DND-41 (cell line): ENCODE measurements at places on chromosomes 3 and 15.

- peaks cover 31% of the 10 kb centered on the region for H3K4me1 ChIP-seq
- H3K27ac ChIP-seq, result peak overlapping the region; percentile 73
- H3K4me3 ChIP-seq, result no peak overlapping the region
Measured at GRCh38 chr3:160837394-160837980, 81.5 kb downstream of the PPM1L start.

- H3K27me3 ChIP-seq, result no peaks in the 10 kb centered on the region
- no peak overlapping the region for H3K4me3 ChIP-seq
- H3K27ac ChIP-seq, result no peak overlapping the region
Measured at GRCh38 chr15:92452143-92452542, 58.5 kb downstream of the ST8SIA2 start.

- no peak overlapping the region for H3K4me3 ChIP-seq
- no peaks in the 10 kb centered on the region for H3K27me3 ChIP-seq
- DNase-seq, result no peak
Measured at GRCh38 chr3:148400754-148401153, 296.9 kb upstream of the AGTR1 start.

GRCh38 chr15:63992300-63992699 lies 54.0 kb downstream of the DAPK2 start:
- no peaks in the 10 kb centered on the region for H3K4me1 ChIP-seq
- no peak overlapping the region for H3K4me3 ChIP-seq
- no peak for DNase-seq
- H3K27ac ChIP-seq, result no peak overlapping the region
- H3K27me3 ChIP-seq, result no peaks in the 10 kb centered on the region

GRCh38 chr3:59567661-59568060 lies 517.8 kb upstream of the CFAP20DC start:
- H3K27me3 ChIP-seq, result no peaks in the 10 kb centered on the region
- H3K4me3 ChIP-seq, result no peak overlapping the region
- DNase-seq, result no peak
- H3K4me1 ChIP-seq, result no peaks in the 10 kb centered on the region

- no peak for DNase-seq
- H3K36me3 ChIP-seq, result no peaks in the 10 kb centered on the region
- H3K4me3 ChIP-seq, result no peak overlapping the region
- no peak overlapping the region for H3K27ac ChIP-seq
Measured at GRCh38 chr3:23550402-23550801, 255.4 kb upstream of the UBE2E1 start.

DNA sequence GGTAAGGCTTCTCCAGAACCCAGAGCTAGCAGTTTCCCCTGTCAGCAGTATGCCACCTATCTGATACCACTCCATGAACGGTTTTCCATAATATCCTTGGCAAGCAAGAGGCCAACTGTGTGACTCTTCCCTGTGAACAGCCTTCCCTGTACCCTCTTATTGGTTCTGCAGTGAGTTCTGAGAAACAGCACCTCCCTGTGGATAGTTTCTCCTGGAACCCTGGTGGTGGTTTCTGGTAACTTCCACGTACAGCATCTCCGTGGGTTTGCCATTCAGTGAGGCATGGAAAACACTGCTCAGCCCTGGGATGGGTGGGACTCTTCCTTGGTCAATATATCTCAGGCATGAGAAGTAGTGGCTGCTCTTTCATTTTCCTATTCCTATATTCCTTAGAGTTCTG lies 19.4 kb upstream of the SERPINI2 start:
- no peaks in the 10 kb centered on the region for H3K36me3 ChIP-seq
- no peak overlapping the region for H3K4me3 ChIP-seq

DNA sequence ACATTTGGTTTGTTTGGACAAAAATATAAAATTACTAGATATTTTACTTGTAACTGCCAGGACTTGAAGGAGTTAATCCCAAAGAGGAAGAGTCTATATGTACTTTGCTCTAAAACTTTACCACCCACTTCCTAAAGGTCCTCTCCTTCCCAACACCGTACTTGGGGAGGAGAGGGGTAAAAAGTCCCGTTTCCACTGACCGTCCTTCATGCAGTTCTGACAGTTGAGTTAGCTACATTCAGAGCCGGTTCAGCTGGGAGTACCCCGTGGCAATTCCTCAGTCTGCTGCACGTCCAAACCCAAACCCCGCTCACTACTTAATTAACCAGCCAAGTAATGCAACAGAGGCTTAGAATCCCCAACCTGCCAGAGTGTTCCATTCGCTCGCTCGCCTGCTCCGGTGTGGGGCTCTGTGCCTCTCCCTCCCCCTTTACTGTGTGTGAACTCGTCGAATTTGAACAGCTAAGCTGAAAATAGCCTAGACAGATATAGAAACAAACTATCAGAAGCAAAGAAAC lies 519.7 kb downstream of the FOXP1 start:
- H3K36me3 ChIP-seq, result no peaks in the 10 kb centered on the region
- H3K4me3 ChIP-seq, result peak overlapping the region; percentile 63
- no peaks in the 10 kb centered on the region for H3K27me3 ChIP-seq
- DNase-seq, result peak; percentile 41
- peaks cover 64% of the 10 kb centered on the region for H3K4me1 ChIP-seq

- H3K4me1 ChIP-seq, result 0 out of 2 replicates have a peak, but pooled peaks cover 3% of the 10 kb centered on the region
- H3K27ac ChIP-seq, result no peak overlapping the region
- H3K27me3 ChIP-seq, result no peaks in the 10 kb centered on the region
- H3K36me3 ChIP-seq, result no peaks in the 10 kb centered on the region
Measured at GRCh38 chr3:155595371-155595770, 149.5 kb downstream of the PLCH1 start.

DNA sequence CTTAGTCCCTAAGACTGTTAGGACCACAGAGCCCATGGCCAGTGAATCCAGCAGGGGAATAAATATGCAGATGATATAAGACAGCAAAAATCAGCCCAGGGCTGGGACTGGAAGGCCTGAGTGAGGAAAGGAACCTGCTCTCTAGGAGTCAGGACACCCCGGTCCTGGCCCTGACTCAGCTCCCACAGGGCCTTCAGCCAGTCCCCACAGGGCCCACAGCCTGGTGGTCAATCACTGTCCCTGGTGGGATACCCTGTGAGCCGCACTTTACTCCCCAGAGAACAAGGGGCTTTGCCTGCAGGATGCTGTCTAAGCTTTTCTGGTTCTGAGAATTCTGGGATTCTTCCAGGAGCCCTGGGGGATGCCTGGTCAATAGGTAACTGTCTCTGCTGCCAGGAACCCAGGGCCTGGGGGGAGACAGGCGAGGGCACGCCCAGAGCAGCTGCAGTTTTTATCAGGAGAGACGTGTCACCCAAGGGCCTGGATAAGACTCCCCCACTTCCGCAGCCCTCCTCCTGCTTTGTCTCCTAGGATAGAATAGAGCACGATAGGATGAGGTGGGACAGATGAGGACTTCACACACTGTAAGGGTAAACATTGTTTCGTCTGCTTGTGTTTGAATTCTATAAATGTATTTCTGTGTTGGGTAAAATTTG lies 49.5 kb upstream of the MCF2L2 start:
- H3K4me1 ChIP-seq, result no peaks in the 10 kb centered on the region
- H3K36me3 ChIP-seq, result no peaks in the 10 kb centered on the region
- H3K27ac ChIP-seq, result no peak overlapping the region
- no peak overlapping the region for H3K4me3 ChIP-seq
- DNase-seq, result no peak

DNA sequence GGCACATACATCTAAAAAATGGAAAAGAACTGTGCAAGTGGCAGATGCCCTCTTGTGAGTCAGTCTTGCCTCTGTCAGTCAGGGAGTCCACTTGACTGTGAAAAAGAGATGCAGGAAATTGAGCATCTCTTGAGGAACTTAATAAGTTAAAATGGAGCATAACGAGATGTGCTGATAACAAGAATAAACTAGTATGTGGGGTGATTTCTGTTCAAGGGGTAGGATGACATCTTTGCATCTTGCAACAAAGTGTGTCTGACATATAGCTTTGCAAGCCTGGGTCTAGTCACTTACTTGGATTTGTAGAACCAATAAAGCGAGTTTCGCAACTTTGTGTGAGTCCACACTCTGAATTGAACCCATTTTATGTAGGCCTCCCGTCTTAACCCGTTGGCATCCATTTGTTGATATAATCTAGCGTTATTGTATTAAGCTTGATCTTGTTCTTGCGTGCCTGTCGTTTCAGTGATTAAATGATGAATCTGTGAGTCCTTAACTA lies 2.2 kb downstream of the USP3 start:
- no peak for DNase-seq
- H3K4me3 ChIP-seq, result peak overlapping the region; percentile 76
- H3K27ac ChIP-seq, result no peak overlapping the region
- no peaks in the 10 kb centered on the region for H3K36me3 ChIP-seq
- H3K4me1 ChIP-seq, result peaks cover 44% of the 10 kb centered on the region

DNA sequence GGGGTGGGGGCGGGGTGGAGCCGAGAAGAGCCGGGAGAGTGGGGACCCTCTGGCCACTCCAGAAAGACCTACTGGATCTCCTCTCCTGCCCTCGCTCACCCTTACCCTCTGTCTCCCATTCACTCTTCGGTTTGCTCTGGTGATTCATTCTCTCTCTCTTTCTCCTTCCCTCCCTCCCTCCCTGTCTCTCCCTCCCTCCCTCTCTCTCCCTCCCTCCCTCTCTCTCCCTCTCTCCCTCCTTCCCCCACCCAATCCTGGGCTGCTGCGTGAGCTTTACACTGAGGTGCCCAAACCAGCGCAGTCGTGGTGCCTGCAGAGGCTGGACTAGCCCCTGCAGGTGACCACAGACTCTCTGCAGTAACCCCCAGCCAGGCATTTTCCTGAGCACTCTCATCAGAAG lies 32.2 kb upstream of the ADAMTS17 start:
- no peak for DNase-seq
- no peak overlapping the region for H3K4me3 ChIP-seq
- H3K4me1 ChIP-seq, result no peaks in the 10 kb centered on the region
- H3K36me3 ChIP-seq, result no peaks in the 10 kb centered on the region

- DNase-seq, result no peak
- peaks cover 3% of the 10 kb centered on the region; the same call in 1 of the 2 replicates for H3K4me1 ChIP-seq
- H3K36me3 ChIP-seq, result no peaks in the 10 kb centered on the region
- no peak overlapping the region for H3K4me3 ChIP-seq
- H3K27ac ChIP-seq, result no peak overlapping the region
Measured at GRCh38 chr3:177487635-177488186, 290.4 kb upstream of the TBL1XR1 start.

DNA sequence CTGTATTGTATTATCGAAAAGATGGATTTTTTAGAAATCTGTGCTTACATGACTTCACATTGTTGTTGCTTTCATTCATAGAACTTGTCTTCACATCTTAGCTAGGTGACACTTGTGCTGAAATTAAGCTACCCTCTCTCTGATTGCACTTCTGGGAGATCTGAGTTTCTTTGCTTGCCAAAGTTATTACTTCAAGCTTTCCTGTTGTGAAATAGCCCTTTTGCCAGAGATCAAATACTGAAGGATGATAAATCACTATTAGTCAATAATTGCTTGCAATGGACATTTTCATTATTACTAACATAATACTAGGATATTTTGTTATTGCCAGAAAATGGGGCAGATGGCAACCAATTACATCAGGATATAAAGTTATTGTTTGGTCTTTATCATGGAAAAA lies 34.7 kb downstream of the PIK3CA start:
- no peak overlapping the region for H3K27ac ChIP-seq
- no peaks in the 10 kb centered on the region for H3K36me3 ChIP-seq
- H3K27me3 ChIP-seq, result no peaks in the 10 kb centered on the region
- peaks cover 15% of the 10 kb centered on the region for H3K4me1 ChIP-seq

GRCh38 chr3:144989807-144990206 lies 1018.2 kb downstream of the DIPK2A start:
- no peaks in the 10 kb centered on the region for H3K4me1 ChIP-seq
- H3K36me3 ChIP-seq, result no peaks in the 10 kb centered on the region

DNA sequence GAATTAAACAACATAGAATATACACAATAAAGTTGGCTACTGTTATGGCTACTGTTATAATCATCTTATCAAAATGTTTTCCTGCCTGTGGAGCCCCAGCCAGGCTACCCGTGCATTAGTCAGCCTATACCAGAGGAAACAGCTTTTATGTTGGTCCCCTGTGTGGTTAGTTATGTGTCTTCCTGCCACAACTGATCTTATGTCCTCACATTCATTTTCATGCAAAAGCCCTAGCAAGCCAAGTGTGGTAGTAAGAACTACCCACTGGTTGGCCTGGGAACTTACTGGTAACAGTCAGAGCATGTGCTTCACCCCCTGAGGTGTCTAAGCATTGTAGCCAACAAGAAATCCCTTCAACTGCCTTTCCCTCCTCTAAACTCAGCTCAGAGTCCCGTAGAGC lies 21.8 kb downstream of the MGLL start:
- H3K27ac ChIP-seq, result no peak overlapping the region
- H3K27me3 ChIP-seq, result no peaks in the 10 kb centered on the region
- H3K4me3 ChIP-seq, result no peak overlapping the region

- no peak for DNase-seq
- H3K27ac ChIP-seq, result no peak overlapping the region
- no peaks in the 10 kb centered on the region for H3K27me3 ChIP-seq
- H3K4me1 ChIP-seq, result no peaks in the 10 kb centered on the region
Measured at GRCh38 chr15:77904901-77905300, 172.6 kb downstream of the TBC1D2B start.

GRCh38 chr15:33066584-33066983 lies 127.9 kb downstream of the FMN1 start:
- no peaks in the 10 kb centered on the region for H3K27me3 ChIP-seq
- no peak overlapping the region for H3K4me3 ChIP-seq
- H3K4me1 ChIP-seq, result no peaks in the 10 kb centered on the region
- DNase-seq, result no peak
- no peaks in the 10 kb centered on the region for H3K36me3 ChIP-seq
- H3K27ac ChIP-seq, result no peak overlapping the region

DNA sequence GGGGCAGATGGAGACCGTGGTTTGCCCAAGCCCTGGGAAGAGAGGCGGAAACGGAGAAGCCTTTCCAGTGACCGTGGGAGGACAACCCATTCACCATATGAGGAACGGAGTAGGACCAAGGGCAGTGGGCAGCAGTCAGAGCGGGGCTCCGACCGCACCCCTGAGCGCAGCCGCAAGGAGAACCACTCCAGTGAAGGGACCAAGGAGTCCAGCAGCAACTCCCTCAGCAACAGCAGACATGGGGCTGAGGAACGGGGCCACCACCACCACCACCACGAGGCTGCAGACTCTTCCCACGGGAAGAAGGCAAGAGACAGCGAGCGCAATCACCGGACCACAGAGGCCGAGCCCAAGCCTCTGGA lies 2.0 kb downstream of the RBM15B start:
- peak overlapping the region; percentile 93 for H3K4me3 ChIP-seq
- H3K4me1 ChIP-seq, result peaks cover 66% of the 10 kb centered on the region
- peaks cover 88% of the 10 kb centered on the region for H3K36me3 ChIP-seq
- H3K27ac ChIP-seq, result no peak overlapping the region
- DNase-seq, result no peak

DNA sequence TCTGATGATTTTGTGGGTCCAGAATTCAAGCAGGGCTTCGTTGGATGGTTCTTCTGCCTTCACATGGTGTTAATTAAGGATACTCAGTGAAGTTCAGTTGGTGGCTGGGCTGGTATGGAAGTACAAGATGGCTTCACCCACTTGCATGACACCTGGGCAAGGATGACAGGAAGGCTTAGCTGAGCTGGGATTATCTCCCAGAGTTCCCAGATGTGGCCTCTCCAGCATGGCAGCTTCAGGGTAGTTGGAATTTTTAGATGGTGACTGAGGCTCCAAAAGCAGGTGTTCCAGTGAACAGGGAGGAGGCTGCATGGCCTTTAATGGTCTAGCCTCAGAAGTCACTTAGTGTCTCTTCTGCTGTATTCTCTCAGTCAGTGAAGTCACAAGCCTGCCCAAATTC lies 135.5 kb downstream of the THRB start:
- H3K4me1 ChIP-seq, result no peaks in the 10 kb centered on the region
- DNase-seq, result no peak
- no peaks in the 10 kb centered on the region for H3K36me3 ChIP-seq
- no peaks in the 10 kb centered on the region for H3K27me3 ChIP-seq
- no peak overlapping the region for H3K27ac ChIP-seq
- H3K4me3 ChIP-seq, result no peak overlapping the region
